ENCODE measurements at places on chromosomes 11 and 22.
A peak's percentile ranks its signal among the peaks of the same experiment; 100 is the strongest.

- DNase-seq = no peak
Observed at GRCh38 chr11:125588505-125588904, 4.1 kb upstream of the STT3A start.

GRCh38 chr11:12674571-12674935 is 332 bp downstream of the TEAD1 start:
- no peak for DNase-seq

- peak; percentile 74 for DNase-seq
Observed at GRCh38 chr22:38681582-38682335, at the start of gene TOMM22. TOMM22 (plus strand) TSS chr22:38681957; CDS start chr22:38681979, 22 bp downstream.

DNA sequence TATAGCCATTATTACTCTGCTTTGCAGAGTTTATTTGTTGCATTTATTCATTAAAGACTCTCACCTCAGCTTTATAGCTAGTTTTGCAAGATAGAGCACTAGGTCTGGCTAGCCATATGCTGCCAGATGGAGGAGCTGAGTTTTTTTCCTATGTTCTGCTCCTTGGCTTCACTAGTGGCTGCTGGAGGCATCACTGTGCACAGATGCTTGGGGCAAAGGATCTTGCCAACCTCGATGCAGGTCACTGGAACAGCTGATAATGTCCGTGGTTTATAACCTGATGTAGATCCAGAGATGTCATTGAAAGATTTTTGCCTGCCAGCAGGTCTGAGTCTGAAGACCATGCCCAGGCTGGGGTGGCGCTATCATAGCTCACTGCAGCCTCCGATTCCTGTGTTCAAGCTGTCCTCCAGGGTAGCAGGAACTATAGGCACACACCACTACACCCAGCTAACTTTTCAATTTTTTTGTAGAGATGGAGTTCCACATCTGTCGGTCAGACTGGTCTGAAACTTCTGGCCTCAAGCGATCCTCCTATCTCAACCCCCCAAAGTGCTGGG is 63.2 kb downstream of the PACS1 start:
- no peak for DNase-seq

GRCh38 chr11:10305262-10305963 is 540 bp downstream of the ADM start:
- DNase-seq = no peak

DNA sequence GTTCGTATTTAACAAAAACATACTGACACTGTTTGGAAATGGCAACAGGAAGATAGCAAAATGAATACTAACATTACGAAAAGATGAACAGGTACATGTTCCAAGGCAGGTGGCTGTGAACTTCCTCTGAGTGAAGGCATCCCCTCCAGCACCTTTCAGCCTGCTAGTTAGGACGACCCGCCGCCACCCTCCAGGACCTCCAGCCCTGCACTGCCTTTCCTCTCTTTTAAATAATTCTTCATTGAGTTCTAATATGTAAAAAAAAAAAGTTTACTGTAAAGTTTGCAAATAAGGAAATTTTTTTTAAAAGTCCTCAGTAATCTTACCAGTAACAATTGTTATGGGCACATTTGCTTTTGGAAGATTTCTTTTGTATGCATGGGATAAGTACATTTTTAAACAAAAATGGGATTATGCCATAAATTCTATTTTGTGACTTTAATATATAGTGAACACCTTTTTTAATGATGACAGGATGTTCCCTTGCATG is 6.0 kb downstream of the NEAT1 start:
- DNase-seq = no peak

GRCh38 chr11:122398167-122398566 is 257.4 kb upstream of the UBASH3B start:
- DNase-seq = no peak

DNA sequence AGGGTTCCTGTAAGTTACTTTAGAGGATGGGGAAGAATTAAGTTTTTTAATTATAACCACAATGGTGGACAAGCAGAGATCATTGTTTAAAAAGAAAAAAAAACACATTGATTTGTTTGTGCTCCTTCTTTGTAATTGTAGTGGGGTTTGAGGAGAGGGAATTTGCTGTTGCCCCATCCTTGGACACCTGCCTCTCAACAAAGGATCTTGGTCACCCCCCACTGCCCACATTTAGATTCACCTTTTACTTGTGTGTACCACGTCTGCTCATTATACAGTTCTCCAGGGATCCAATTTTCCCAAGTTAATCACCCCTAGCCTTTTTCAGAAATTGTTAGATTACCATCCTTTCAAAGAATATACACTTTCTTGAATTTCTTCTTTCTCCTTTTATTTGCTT is 53.0 kb downstream of the DNAJC24 start:
- no peak for DNase-seq

DNA sequence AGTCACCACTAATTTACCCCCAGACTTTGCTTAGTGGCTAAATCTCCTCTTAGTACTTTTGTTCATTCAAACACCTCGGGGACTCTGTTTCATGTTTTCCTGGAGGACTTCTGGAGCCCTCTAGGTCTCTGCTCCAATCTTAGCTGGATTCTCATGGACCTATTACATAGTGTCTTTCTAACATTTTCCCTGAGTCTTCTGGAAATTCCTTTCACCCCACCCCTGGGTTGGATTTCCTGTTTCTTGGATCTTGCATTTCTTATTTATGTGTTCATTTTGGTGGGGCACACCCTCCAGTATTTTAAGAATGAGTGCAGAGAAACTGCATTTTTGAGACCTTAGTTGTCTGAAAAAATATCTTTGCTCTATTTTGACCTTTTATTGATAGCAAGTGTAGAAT is 220.1 kb downstream of the BLID start:
- no peak for DNase-seq

- no peak for DNase-seq
Observed at GRCh38 chr11:83554876-83555275, 268.7 kb upstream of the CCDC90B start.

DNA sequence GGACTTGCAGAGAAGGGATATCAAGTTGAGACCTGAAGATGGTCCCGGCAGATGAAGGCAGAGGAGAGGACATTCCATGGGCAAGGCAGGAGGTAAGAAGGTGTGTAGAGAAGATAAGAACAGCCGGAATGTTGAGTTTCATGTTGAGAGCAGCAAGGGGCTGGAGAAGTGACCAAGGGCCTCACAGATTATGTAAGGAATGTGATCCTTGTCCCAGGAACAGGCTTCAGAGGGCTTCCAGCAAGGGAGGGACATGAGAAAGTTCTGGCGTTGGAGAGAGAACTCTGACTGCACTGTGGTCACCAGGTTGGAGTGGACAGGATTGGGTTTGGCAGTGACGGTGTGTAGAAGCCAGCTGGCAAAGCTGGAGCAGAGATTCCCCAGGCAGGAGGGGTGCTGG is 27.6 kb upstream of the PPFIA1 start:
- DNase-seq = no peak

DNA sequence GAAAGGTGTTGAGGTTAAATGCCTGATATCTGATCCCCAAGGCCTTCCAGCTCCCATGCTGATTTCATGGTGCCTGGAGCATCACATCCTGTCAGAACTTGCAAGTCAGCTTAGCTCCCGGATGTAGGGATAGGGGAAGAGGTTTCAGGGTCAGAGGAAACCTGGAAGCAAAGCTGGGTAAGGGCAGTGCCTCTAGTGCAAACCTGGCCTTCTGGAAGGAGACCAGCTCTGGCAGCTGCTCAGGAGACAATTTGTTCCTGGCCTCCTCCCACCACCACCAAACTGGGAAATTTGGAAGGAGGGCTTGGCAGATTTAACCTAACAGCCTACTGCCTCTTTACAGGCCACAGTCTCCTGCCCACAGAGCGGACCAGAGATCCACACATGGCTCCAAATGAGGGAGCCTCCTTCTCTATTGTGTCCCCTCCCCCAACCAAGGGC is 9.2 kb upstream of the TSKU start:
- DNase-seq = no peak

DNA sequence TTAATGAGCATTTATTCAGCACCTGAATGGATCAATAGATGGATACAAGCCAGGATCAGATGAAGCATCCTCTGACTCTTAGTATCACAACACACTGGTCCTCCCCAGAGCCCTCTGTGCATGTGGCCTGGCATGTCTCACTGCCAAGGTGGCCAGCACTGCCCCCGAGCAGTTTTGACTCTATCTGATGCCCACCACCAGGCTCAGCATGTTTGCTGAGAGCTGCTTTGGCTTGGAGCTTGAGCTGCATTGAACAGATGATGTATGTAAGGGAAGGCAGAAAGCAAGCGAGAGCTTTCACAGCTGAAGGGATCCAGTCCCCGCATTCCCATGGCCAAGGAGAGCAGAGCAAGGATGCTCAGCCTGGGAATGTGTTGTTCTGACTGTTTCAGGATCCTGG is 320.3 kb downstream of the BUD13 start:
- no peak for DNase-seq

- DNase-seq = no peak
Observed at GRCh38 chr11:6611092-6611962, 689 bp downstream of the TAF10 start.

DNA sequence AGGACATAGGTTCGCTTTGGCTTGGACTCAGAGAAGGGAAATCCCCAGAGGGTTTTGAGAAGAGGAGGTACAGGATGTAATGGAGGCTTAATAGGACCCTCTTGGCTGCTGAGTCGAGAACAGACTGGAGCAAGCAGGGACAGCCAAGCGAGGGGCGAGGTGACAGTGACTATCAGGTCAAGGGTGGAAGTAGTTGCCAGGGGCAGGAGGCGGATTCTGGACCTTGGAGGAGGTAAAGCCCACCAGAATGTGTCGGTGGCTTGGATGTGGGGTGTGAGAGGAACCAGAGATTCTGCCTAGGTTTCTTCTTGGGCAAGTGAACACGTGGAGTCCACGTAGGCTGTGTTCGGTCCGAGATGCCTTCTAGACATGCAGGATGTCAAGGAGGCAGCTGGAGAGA is 4.4 kb downstream of the TRMT112 start:
- no peak for DNase-seq

DNA sequence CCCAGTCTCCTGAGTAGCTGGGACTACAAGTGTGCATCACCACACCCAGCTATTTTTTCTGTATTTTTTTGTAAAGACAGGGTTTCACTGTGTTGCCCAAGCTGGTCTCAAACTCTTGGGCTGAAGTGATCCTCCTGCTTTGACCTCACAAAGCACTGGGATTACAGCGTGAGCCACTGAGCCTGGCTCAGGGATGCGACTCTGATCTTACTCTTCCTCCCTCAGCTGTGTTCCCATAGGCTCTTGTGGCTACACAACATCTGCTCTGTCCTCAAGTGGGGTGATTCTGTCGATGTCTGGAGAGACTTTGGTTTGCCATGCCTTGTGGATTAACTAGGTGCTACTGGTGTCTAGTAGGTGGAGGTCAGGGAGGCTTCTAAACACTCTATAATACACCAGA is 127.0 kb upstream of the SERPIND1 start:
- no peak for DNase-seq

DNA sequence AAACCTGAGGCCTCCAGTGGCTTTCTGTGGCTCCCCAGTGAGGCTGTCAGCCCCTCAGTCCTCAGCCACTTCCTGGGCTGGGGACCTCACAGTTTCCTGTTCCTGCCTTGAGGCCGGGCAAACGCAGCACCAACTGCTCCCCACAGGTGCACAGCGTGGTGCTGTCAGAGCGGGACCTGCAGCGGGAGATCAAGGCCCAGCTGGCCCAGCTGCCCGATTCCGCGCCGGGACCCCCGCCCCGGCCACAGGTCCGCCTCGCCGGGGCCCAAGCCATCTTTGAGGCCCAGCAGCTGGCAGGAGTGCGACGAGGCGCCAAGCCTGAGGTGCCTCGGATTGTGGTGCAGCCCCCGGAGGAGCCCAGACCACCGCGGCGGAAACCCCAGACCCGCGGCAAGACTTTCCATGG is 5.4 kb downstream of the TBC1D10C start:
- DNase-seq = no peak
